Upper lobe of left lung (tissue), 6 donors: ENCODE measurements at places on chromosomes 3 and 15. TPM values are rescaled to one million over a fixed set of nuclear protein-coding genes. Genes with fewer than 3 reads are reported as not detected.

DNA sequence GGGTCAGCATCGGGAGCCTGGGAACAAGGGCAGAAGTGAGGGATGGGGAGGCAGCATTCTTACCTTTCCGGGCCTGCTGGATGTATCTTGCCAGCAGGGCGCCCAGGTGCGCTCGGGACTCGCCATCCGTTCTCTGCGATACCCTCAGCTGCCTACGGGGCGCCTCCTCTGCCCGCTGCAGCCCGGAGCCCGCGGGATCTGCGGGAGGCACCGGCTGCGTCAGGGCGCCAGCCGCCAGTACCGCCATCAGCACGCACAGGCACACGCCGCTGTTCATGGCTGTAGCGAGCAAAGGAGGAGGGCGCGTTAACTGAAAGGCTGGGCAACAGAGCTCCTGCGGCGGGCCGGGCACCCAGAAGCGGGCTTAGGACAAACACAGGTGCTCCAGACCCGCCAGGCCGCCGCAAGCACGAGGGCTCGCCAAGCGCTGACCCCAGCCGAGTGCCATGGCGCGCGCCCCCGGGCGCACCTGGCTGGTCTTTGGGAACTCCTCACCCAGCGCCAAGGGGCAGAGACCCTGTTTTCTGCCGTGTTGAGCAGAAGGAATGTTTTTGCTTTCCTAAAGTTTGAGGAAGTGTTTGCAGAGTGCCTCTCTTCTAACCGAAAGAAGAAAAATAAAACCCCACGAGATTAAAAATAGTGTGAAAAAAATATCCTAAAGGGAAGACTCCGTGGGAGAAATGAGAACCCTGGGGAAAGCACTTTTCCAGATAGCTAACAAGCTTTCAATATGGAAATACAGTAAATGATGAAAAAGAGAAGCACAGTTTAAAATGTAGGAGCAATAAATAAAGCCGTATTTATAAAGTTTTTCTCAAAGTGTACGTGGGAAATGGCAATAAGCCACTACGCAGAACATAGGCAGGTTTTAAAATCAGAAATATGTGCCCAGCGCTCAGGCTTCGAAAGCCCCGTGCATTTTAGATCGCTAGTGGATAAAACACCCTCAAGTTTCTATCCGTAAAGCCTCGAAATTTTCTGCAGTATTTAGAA is 2.3 kb downstream of the CCK start:
- peak overlapping the region; percentile 12 for H3K4me3 ChIP-seq
- no peaks in the 10 kb centered on the region for H3K36me3 ChIP-seq
- H3K27ac ChIP-seq: no peak overlapping the region

DNA sequence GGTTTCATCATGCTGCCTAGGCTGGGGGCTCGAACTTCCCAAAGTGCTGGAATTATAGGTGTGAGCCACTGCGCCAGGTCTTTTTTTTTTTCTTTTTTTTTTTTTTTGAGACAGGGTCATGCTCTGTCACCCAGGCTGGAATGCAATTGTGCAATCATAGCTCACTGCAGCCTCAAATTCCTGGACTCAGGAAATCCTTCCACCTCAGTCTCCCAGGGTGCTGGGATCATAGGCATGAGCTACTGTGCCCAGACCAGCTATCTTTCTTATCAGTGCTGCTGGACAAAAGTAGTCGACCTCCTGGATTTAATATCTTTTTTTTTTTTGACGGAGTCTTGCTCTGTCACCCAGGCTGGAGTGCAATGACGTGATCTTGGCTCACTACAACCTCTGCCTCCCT is 60.8 kb downstream of the TFDP2 start:
- no peaks in the 10 kb centered on the region for H3K4me1 ChIP-seq
- H3K36me3 ChIP-seq: no peaks in the 10 kb centered on the region
- no peak for DNase-seq
- H3K4me3 ChIP-seq: no peak overlapping the region
- no peaks in the 10 kb centered on the region for H3K27me3 ChIP-seq
- H3K27ac ChIP-seq: no peak overlapping the region

DNA sequence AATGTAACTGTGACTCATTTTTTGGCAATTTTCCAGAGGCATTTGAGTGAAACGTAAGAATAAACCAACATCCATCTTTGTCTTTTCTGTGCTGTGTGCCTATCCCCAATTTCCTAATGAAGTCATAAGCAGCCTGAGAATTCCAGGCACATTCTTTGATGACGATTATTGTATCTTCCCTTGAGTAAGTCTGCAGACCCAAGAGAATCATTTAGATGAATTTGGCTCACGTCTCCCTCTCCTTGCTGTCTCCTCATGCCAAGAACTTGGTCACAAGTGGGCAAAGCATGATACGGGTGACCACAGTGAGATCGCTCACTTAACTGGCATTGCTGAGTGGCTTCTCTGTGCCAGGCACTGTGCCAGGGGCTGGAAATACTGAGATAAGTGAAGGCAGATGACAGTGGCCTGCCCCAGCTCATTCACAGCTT is 384.5 kb upstream of the IL12A start:
- no peak overlapping the region for H3K27ac ChIP-seq
- H3K4me1 ChIP-seq: no peaks in the 10 kb centered on the region
- H3K4me3 ChIP-seq: no peak overlapping the region
- H3K36me3 ChIP-seq: no peaks in the 10 kb centered on the region

DNA sequence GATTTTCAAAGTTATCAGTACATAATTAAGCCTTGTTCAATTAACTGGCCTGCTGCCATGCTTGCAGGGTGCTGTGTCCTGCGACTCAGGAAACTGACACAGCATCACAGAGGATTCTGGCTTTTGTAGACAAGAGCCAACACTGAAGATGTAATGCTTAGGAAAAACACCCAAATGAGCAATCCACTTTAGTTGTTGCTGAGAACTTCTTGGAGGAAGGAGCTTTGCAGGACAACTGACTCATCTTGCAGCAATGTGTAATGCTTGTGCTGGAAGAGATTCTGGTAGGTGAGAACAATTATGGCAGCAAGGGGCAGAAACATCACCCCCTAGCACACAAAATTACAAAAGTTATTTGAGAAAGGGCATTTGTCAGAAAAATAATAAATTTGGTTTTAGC is 67.6 kb downstream of the NLGN1 start:
- no peaks in the 10 kb centered on the region for H3K4me1 ChIP-seq
- no peaks in the 10 kb centered on the region for H3K36me3 ChIP-seq
- no peaks in the 10 kb centered on the region for H3K27me3 ChIP-seq
- no peak overlapping the region for H3K27ac ChIP-seq
- no peak for DNase-seq

OXTR gene
- 0.46 TPM for total RNA-seq

TTLL13 gene
- total RNA-seq: 0.49 TPM
